Airway epithelial cell (primary cell): ENCODE measurements at places on chromosomes 12 and 14. TPM values are rescaled to one million over a fixed set of nuclear protein-coding genes. Genes with fewer than 3 reads are reported as not detected.

PLBD1 gene
- 0.84 and 2.2 TPM in 2 replicates for total RNA-seq

MIP gene
- total RNA-seq = not detected in 2 replicates

C2CD5 gene
- total RNA-seq = 10.2 and 12.8 TPM in 2 replicates

SLC2A13 gene
- total RNA-seq = 2.5 and 2.6 TPM in 2 replicates

PTPRQ gene
- total RNA-seq = under 0.01 TPM in 1 of 2 replicates, not detected in the other

PAPLN gene
- 3.4 and 3.7 TPM in 2 replicates for total RNA-seq

LUM gene
- total RNA-seq = 0.60 and 2.8 TPM in 2 replicates

SDR39U1 gene
- total RNA-seq = 17.0 and 34.2 TPM in 2 replicates

IL26 gene
- total RNA-seq = not detected in 2 replicates

LMNTD1 gene
- total RNA-seq = not detected in 2 replicates

DPF3 gene
- total RNA-seq = 0.28 TPM in 1 of 2 replicates, not detected in the other

PLEKHG7 gene
- not detected in 2 replicates for total RNA-seq

RERG gene
- 0.09 and 0.28 TPM in 2 replicates for total RNA-seq

SP7 gene
- total RNA-seq = not detected in 2 replicates

SALL2 gene
- 2.6 and 4.2 TPM in 2 replicates for total RNA-seq

EFCAB11 gene
- 6.9 and 9.5 TPM in 2 replicates for total RNA-seq

PLD4 gene
- not detected in 2 replicates for total RNA-seq

OR6C2 gene
- total RNA-seq = not detected in 2 replicates
